ENCODE measurements at places on chromosomes 4 and X.

DNA sequence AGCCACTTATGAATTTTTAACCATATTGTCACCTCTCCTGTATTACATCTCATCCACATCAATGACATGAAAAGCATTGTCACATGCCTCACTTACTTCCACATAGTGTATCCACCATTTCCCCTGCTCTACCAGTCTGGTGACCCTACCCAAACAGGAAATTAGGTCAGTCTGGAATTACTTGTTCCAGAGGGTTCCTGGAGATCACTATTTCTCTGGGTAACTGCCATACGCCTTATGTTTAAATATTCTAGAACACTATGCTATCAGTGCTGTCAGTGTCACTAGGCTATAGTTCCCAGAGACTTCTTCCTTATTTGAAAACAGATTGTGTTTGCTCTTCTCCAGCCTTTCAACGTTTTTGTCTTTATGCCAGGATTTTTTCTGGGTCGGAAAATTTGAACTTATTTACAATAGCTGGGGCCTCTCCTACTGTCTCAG lies 15.0 kb downstream of the SRPX2 start:
- DNase-seq: no peak

- no peak for DNase-seq
These were observed 221.7 kb downstream of the RBMX2 start for GRCh38 chrX:130623518-130623917.

GRCh38 chrX:152942077-152942442 lies 44.2 kb downstream of the ZNF185 start:
- DNase-seq: no peak

- DNase-seq: no peak
These were observed 4.1 kb downstream of the ENPEP start for GRCh38 chr4:110480031-110480549.

All from ureter (tissue), 1 donor.